ENCODE measurements at places on chromosomes 6 and 20.

GRCh38 chr6:35343835-35344550 lies 1.6 kb downstream of the PPARD start:
- peak; percentile 41 for DNase-seq

DNA sequence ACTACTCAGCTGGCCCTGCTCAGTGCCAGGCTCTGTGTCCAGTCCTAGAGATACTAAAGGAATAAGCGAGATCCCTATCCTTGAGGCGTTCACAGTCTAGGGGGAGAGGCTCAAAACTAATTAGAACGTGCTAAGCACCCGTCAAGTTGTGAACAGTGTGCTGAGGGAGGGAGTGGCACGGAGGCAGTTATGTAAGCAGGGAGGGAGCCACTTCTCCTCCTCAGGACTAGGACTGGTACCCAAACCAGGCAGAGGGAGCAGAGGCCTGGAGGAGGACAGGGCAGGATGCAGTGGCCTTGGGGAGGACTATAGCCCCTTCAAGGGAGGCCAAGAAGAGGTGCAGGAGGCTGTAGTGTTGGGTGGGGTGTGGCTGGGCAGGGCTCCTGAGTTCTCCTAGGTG lies 39.6 kb upstream of the VSTM2L start:
- no peak for DNase-seq

- no peak for DNase-seq
Observed at GRCh38 chr6:34207695-34208443, 28.8 kb upstream of the HMGA1 start.

DNA sequence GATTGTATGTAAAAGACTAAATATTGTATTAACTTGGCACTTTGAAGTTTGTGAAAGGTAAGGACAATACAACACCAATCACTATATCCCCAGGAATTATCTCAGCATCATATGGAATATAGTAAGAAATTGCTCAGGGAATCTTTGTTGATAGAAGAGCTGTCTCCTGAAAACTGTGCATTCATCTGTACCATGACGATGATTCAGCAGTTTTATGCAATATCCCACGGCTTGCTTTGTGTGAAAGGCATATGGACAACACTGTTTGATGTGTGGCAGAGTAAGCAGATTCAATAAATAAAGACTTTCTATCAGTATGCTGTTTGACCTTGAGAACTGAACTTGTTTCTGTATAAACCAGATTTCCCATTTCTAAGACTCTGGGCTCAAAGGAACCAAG lies 147.5 kb upstream of the PLN start:
- peak; percentile 5 for DNase-seq

DNA sequence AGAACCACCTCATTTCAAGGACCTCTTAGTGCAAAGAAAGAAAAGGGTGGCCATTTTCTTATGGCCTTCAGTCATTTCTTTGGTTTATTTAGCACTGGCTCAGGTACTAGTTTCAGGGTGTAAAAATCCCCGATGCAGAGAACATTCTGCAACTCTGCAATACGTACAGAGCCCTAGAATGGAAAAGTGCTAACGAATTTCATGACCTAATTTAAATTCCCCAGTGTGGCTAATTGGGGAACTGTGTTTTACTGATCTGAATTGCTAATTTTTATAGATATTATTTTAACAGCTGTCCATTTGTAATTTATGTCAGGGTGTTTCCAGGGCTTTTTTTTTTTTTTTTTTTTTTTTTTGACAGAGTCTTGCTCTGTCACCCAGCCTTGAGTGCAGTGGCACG lies 160.7 kb downstream of the UST start:
- DNase-seq: no peak

- DNase-seq: no peak
Observed at GRCh38 chr6:42522942-42523814, 40.7 kb upstream of the UBR2 start.

DNA sequence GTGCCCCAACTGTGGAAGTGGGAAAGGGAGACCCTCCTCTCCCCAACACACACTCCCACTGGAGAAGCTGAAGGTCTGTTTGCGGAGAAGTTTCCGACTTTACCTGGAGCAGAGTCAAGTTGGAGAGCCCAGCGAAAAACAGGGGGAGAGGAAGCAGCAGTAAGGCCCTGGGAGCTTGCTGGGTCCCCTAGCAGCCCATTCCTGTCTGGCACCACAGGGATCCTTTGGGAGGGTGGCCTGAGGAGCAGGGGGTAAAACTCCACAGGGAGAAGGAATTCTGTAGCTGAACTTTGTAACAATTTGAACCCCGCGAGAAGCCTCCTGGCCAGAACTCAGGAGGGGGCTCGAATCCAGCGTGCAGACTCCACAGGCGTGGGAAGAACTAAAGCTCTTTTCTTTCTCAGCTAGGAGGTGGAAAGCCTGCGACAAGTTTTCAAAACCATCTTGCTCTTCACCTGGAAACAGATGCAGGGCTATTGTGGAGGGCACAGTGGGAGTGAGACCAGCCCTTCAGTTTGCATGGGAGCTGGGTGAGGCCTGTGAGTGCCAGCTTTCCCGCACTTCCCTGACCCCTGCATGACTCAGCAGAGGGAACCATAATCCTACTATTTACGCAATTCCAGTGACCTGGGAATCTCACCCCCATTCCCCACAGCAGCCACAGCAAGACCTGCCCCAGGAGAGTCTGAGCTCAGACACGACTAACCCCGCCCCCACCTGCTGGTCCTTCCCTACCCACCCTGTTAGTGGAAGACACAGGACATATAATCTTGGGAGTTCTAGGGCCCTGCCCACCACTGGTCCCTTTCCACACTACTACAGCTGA lies 25.8 kb downstream of the SERPINB9 start:
- no peak for DNase-seq

DNA sequence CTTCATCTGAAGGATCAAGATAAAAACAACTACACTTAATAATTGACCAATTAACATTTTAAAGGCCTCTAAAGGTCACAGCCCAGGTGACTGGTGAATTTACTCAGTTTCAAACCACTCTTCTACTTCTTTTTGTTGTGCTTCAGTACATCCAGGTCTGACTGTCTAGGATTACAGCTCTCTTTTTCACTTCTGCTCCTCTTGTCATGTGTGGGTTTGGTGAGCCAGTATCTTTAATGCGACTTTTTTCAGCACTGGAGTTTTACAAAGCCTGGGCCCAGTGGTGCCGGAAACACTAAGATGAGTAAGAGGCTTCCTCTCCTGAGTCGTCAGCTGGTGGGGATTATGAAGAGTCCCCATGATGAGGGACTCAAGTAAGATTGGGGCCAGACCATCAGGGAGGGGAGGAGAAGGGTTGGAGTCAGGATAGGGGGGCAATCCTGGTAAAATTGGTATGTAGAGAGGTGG lies 27.0 kb downstream of the HECA start:
- DNase-seq: no peak

- DNase-seq: peak; percentile 94
Observed at GRCh38 chr6:139323511-139324300, 31.9 kb upstream of the TXLNB start.

DNA sequence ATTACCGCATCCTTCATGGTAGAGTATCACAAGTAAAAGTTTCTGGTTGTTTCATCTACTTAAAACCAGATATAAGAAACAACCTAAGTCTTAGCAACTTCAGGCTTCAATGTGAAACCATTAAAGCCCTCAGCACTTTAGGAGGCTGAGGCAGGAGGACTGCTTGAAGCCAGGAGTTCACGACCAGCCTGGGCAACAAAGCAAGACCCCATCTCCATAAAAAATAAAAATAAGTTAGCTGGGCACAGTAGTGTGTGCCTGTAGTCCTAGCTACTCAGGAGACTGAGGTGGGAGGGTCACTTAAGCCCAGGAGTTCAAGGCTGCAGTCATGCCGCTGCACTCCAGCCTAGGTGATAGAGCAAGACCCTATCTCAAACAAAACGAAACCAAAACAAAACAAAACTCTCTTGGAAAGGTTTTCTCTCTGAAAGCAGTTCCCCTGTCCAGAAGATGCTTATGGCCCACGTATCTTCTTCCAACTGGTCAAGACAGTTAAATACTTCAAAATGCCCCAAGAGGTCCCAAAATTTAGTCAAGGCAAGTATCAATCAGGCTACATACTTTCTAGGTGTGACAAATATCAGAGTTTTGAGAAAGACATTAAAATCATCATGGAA lies 9.9 kb downstream of the TAF11 start:
- DNase-seq: no peak

GRCh38 chr20:35517125-35517524 lies 12.3 kb downstream of the C20orf173 start:
- peak; percentile 79 for DNase-seq

GRCh38 chr6:39059496-39060310 lies 11.1 kb downstream of the GLP1R start:
- no peak for DNase-seq

DNA sequence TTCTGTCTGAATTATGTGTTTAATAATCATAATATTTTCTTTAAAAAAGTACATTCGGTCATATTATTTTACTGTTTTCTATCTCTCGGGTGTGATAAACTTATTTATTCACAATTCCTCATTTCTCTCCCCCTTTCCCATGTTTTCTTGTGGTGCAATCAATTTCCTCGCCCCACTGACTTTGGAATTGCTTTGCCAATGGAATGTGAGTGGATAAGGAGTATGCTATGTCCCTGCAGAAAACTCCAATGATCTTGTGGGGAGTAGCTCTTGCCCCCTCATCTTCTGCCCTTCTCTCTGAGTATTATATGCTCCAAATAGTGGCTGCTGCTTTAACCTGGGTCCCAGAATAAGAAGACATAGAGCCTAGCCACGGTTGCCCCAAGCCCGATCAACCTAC lies 64.1 kb downstream of the HMGN3 start:
- DNase-seq: no peak

GRCh38 chr6:111265842-111266241 lies 178.5 kb downstream of the SLC16A10 start:
- DNase-seq: peak; percentile 91

DNA sequence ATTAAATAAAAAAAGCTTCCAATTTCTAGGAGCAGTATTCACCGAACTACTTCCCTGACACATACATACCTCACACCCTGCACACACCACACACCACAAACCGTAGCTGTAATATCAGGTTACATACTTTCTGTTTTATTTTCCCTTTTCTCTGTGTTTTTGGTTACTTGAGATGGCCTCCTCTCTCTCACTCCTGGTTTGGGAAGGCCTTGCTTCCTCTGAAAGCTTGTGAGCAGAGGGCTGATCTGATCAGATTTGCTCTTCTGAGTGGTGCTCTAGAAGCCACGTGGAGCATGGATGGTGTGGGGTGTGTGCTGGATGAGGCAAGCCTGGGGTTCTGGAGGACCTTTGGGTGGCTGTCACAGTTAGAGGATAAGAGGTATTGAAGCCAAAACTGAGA lies 20.9 kb downstream of the UTRN start:
- DNase-seq: no peak

DNA sequence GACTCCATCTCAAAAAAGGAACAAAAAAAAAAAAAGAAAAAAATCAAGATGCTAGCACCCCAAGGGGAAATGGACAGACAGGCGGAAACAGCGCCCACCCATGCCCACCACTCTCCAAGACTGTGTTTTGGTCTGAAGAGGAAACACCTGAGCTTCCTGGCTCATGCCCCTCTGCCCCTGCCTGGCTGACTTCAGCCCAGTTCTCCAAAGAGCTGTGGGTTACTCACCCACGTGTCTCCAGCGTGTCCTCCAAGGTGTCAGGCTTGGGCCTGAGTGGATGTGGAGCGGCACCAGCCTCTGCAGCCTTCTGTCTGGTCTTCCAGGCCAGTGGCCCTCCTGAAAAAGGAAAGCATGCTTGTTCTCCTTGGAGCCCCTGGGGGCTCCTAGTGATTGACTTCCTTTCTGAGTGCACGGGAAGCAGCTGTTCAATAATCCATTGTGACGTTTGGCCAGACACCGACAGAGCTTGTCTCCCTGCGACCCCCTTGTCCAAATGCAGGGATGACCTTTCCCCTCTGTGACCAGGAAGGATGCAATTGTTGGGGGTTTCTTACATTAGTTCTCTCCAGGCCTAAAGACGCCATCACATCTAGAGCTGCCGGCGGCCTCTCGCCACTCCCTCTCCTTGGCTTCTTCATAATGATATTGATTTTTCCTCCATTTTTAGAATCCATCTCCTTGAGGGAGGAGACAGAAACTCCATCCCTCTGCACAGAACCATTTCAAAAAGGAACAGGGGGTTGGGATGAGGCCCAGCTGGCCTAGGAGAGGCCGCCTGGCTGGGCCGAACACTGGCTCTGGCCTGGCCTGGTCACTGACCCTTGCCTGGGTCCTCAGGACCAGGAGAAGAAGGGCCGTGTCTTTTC lies 58.4 kb downstream of the ADNP start:
- peak; percentile 45 for DNase-seq

GRCh38 chr6:87164506-87164905 lies 9.1 kb downstream of the ZNF292 start:
- DNase-seq: no peak

- DNase-seq: peak; percentile 39
Observed at GRCh38 chr6:75204959-75205775, 686 bp downstream of the COL12A1 start.

- DNase-seq: no peak
Observed at GRCh38 chr20:44174996-44175765, 11.8 kb downstream of the JPH2 start.

GRCh38 chr6:87251225-87251624 lies 71.2 kb upstream of the SMIM8 start:
- no peak for DNase-seq

GRCh38 chr20:42493001-42493400 lies 696.7 kb downstream of the PTPRT start:
- peak; percentile 2 for DNase-seq

DNA sequence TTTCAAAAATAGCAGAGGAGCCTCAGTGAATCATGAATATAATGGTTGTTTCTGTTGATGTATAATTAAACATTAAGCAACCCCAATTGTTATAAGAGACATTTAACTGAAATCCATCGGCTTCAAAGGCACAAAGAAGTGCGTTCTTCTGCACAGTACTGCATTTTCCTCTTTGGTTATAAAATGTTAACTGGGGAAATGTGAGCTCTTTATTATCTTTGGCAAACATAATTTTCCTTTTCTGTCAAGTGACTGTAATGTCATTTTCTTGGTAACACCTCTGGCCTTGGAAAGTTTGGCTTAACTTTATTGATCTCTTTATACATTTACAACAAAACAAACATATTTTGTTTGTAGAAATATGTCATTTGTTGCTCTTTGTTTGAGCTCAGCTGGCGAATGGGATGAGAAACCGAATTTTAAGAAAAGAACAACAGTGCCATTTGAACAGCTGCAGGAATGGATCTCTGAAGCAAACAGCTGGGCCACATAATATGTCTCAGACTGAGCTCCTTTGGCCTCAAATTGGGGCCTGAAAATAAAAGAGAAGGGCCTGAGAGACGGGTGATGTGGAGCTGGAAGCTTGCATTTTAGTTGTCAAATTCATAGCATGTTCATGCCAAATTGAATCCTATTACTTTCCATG lies 427.0 kb upstream of the SPTLC3 start:
- DNase-seq: no peak

DNA sequence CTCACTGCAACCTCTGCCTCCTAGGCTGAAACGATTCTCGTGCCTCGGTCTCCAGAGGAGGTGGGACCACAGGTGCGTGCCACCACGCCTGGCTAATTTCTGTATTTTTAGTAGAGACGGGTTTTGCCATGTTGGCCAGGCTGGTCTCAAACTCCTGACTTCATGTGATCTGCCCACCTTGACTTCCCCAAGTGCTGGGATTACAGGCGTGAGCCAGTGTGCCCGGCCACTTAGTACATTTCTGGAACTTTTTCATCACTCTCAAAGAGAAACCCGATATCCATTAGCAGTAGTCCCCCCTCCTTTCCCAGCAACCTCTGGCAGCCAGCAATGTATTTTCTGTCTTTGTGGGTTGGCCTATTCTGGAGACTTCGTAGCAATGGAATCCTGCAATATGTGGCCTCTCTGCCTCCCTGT lies 109.8 kb downstream of the JARID2 start:
- no peak for DNase-seq
